Pancreas (tissue), 10 donors: ENCODE measurements at places on chromosomes 3 and 15. TPM values are rescaled to one million over a fixed set of nuclear protein-coding genes. Genes with fewer than 3 reads are reported as not detected.
A peak's percentile ranks its signal among the peaks of the same experiment; 100 is the strongest.

The PAQR9 gene
- not detected for total RNA-seq

The DPPA4 gene
- total RNA-seq = not detected

The KNG1 gene
- total RNA-seq = not detected

The CHRFAM7A gene
- total RNA-seq = 1.1 TPM

- DNase-seq = peak; percentile 2
Measured at GRCh38 chr15:77032052-77032646, 37.2 kb downstream of the PSTPIP1 start.

DNA sequence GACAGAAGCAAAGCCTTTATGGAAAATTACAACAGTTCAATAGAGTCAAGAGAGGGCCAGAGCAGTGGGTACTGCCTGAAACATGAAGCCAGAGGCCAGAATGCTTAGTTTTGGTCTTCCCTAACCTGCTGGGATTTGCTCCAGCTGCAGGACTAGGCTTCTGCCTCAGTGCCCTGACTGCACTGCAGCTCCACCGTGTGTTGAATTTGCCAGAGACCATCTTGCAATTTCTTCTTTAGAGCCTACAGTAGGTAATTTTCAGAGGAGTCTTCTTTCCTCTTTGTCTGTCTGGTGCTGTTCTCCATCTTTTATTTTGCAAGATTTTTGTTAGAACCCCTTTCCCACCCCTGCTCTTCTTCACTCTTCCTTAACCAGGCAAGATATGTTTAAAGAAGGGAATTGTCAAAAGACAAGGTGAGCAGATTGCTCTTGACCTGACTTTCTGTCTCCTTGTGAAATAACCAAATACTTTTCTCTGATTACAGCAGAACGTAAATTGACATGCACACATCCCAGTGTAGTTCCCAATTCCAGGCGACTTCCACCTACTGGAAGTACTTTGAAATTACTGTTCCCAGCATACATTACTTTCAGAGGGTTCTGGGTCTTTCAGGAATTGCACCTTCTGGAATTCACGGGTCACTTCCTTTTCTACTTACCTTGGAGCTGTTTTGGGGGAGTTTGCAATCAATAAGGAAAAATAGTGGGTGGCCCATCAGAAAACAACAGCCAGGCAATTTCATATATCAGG is 161.2 kb downstream of the MINAR1 start:
- DNase-seq = no peak

DNA sequence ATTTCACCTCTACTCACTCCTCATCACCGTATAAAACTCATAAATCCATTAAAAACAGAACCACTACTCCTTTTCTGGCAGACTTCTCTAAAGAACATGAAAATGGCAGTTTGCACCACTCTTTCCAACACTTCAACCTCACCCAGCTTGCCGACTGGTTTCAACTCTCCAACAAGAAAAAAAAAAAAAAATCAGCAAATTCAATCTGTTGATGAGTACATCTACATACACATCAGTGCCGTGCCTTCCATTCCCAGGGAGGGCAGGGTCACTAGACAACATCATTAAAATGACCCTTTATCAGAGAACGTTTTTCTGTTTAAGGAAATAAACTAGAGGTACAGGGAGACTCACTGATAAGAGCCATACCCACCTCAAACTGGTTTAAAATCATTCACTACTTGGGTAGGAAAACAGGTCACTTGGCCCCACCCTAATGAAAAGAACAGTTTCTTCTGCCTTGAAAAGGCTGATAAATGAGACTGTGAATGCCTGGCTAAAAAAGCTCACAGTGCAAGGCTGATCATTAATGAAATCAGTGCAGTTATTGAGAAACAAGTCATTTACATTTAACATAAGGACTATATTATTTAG is 6.0 kb downstream of the ANXA2 start:
- no peak for DNase-seq

DNA sequence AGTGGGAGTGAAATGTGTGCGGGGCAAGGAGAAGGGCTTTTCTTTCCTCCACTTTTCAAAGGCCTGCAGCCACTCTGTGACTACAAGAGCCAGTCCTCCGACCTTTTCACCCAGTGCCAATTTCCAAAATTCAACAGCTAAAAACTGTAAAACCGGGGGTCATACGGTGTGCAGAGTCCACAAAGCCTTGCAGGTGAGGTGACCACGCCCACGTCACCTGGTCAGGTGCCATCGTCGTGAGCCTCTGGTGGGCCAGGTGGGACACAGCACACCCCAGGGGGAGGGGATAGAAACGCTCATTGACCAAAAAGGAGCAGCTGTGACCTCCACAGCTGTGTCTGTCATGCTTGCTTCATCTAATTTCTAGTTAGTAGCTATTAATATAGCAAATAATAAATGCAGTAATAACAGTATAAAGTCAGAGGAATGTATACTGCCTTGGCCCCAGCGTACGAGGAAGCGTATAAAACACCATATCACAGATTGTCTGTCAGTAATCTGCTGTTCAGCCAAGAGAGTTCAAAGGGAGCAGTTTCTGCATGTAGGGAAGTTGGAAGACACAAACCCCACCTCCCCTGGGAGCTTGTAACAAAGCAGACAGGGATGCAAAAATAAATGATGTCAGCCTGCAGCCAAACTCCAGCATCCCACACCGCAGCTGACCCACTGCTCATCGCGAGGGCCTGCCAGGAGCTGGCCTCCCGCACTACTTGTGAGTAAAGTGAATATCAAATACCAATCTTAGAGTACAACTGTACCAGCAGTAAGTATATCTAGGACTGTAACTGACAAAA is 86.7 kb downstream of the VGLL4 start:
- DNase-seq = no peak

GRCh38 chr3:57948781-57949242 is 59.4 kb upstream of the FLNB start:
- DNase-seq = peak; percentile 21

DNA sequence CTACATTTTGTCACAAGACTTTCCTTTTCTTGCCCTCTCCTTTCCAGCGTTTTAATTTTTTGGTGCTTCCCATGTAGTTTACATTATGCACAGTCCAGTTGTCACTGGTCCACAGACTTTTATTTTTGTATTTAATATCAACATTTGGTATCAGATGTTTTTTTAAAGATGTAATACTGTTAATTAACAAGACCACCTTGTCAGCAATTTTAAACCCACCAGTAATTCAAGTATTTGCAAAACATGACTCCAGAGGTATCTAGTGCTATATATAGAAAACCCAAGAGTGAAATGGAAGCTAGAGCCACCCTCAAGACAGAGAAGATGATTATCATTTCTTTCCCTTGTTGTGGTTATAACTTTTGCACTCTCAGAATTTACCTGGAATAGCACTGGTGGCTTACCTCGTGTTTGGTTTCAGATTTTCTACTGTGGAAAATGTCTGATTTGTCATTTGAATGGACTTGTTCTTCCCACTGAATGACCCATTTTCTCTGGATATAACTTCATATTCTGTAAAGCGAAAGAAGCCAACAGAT is 56.2 kb downstream of the TFG start:
- no peak for DNase-seq

GRCh38 chr3:196202516-196202970 is 8.7 kb downstream of the ZDHHC19 start:
- DNase-seq = no peak

- no peak for DNase-seq
Measured at GRCh38 chr3:22555753-22556435, 647.2 kb upstream of the UBE2E2 start.

GRCh38 chr15:32668942-32669341 is 27.4 kb downstream of the SCG5 start:
- no peak for DNase-seq

DNA sequence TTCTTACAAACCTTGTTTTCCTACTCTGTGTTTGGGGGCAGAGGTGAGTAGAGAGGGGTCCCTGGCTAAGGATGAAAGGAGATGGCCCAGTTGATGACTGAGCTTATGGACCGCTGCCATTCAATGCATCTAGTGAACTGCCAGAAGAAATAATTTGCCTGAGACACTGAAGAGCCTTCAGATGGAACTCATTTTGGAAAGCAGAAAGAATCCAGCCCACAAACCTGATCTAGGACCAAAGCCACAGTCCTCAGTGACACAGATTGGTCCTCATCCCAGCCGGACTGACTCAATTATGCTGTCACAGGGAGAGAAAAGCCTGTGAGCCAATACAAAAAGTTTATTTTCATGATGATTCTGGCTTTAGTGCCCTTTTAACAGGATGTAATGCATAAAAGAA is 82.7 kb downstream of the CD47 start:
- no peak for DNase-seq

DNA sequence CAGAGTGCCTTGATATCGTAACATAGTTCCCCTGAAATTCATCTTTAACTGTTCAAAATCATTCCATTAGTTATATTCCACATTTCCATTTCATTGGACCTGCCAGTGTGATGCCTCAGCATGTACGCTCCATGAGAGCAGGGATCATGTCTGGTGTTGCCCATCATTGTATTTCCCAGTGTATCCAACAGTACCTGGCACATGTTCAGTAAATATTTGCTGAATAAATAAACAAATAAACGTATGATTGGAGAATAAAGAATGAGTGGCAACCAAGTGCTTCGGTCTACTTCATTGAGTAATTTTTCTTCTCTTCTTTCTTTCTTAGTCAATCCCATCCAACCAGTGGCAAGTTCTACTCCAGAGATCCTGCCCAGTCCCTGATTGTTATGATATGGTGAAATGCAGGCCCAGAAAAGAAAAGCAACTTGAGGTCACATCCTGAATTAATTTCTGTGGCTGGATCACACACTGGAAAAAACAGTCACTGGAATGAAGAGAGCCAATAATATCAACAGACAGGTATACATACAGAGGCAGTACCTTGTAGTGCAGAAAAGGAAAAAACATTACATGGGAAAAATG is 101.2 kb downstream of the PLCH1 start:
- DNase-seq = no peak

- DNase-seq = no peak
Measured at GRCh38 chr3:103002425-103003176, 567.8 kb downstream of the ZPLD1 start.

GRCh38 chr15:65558336-65558735 is 28.1 kb downstream of the HACD3 start:
- no peak for DNase-seq

- no peak for DNase-seq
Measured at GRCh38 chr3:196219194-196219969, 3.0 kb downstream of the SLC51A start.

DNA sequence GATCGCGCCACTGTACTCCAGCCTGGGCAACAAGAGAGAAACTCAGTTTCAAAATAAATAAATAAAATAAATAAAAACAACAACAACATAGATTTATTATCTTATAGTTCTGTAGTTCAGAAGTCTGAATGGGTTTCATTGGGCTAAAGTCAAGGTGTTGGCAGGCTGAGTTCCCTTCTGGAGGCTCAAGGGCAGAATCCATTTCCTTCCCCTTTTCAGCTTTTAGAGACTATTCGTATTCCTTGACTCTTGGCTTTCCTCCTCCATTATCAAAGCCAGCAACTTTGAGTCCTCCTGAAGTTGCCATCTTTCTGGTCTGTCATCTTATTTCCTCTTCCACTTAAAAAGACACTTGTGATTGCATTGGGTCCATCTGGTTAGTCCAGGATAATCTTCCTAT is 12.1 kb downstream of the BLM start:
- no peak for DNase-seq

DNA sequence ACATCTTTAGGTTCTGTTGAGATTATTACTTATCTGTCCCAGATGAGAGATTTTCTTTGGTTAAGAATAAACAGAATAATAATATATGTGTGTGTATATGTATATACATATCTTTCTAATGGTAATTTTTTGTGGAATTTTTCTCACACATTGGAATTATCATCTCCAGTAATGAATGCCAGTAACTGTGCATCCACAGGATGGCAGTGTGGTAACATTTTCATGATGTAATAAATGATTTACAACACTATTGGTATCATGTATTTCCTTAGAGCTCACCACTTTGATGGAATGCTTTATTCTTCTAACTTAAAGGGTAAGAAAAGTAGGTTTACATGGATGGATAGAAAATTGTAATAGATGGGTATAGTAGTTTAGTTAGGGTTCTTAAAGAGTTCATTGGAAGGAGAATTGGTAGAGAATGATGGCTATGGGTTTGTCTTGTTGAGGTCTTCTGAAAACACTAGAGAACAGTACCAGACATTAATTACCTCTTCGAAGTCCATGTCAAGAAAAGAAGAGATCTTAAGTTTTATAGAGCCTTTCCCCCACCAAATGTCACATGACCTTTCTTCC is 78.1 kb downstream of the STT3B start:
- DNase-seq = no peak

- DNase-seq = no peak
Measured at GRCh38 chr3:89260721-89261120, 153.3 kb downstream of the EPHA3 start.

GRCh38 chr3:100941041-100941440 is 52.2 kb downstream of the ABI3BP start:
- DNase-seq = no peak
